Stimulated activated CD8-positive, alpha-beta memory T cell treated with anti-CD3 and anti-CD28 coated beads, Interleukin-4, amount 100 ng/mL, for 1 hour (primary cell): ENCODE measurements at places on chromosomes 16 and 17.

GRCh38 chr17:69749911-69750310 is 325.1 kb upstream of the KCNJ16 start:
- DNase-seq, result no peak

- DNase-seq, result no peak
Observed at GRCh38 chr16:48321317-48322036, 63.7 kb downstream of the SIAH1 start.

GRCh38 chr16:79019431-79019830 is 581.1 kb downstream of the MAF start:
- DNase-seq, result no peak

DNA sequence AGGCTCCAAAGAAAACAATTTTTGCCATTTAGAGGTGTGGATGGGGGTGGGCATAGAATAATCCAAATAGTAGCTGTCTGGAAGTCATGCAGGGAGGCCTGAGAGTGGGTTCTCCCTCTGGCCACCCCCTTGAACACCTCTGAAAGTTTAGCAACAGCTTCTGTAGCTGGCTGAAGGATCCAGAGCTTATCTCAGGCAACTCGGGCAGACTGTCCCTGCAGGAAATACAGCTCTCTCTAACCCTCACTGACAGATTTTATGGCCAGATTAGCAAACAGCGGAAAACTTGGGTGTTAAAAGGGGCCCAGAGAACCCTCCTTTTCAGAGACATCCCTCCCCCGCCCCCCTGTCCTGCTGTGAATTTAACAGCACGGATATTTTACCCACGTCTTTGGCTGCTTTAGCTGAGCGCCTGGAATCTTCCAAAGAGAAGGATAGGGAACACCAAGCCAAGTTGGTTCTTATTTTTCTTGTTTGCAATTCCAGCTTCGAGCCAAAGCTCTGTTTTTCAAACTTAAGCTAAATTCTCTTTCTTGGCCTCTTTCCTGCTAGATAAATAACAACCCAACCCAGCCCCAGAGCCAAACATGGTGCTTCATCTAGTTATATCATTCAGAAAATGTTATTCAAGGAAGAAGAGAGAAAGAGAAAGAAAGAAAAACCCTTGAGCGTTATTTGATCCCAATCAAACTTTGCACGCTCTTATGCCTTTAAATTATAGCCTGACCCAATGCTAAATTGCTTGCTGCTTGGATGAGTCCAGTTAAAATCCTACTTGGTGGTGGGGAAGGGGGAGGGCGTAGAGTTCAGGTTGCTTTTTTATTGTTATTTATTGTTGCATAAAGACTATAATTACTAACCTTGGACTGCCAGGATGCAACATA is 2.3 kb upstream of the HOXB2 start:
- no peak for DNase-seq

GRCh38 chr17:47905221-47905733 is 9.2 kb downstream of the SP2 start:
- DNase-seq, result no peak

GRCh38 chr16:7914748-7915147 is 582.1 kb downstream of the RBFOX1 start:
- DNase-seq, result no peak

- no peak for DNase-seq
Observed at GRCh38 chr16:81803332-81803731, 24.2 kb downstream of the PLCG2 start.
